ENCODE measurements at places on chromosomes 16 and 17. TPM values are rescaled to one million over a fixed set of nuclear protein-coding genes. Genes with fewer than 3 reads are reported as not detected.

The MRPL10 gene
- 24.8 TPM for total RNA-seq

The EPN3 gene
- not detected for total RNA-seq

The PRR29 gene
- 0.28 TPM for total RNA-seq

The GGT6 gene
- total RNA-seq: not detected

- H3K27me3 ChIP-seq: no peaks in the 10 kb centered on the region
- no peak overlapping the region for H3K4me3 ChIP-seq
- no peak overlapping the region for H3K27ac ChIP-seq
- no peak for DNase-seq
- no peaks in the 10 kb centered on the region for H3K4me1 ChIP-seq
Observed at GRCh38 chr16:51816929-51817328, 665.9 kb upstream of the SALL1 start.

- no peak overlapping the region for H3K4me3 ChIP-seq
- no peaks in the 10 kb centered on the region for H3K36me3 ChIP-seq
- no peak overlapping the region for H3K27ac ChIP-seq
- H3K4me1 ChIP-seq: no peaks in the 10 kb centered on the region
- DNase-seq: peak; percentile 92
- peaks cover under 1% of the 10 kb centered on the region for H3K27me3 ChIP-seq
Observed at GRCh38 chr16:9183682-9184353, 92.4 kb downstream of the HAPSTR1 start.

- H3K27me3 ChIP-seq: peaks cover 10% of the 10 kb centered on the region
- peaks cover 3% of the 10 kb centered on the region for H3K4me1 ChIP-seq
- H3K27ac ChIP-seq: no peak overlapping the region
- no peak for DNase-seq
- H3K4me3 ChIP-seq: no peak overlapping the region
Observed at GRCh38 chr16:86391486-86391885, 118.8 kb upstream of the FOXF1 start.

DNA sequence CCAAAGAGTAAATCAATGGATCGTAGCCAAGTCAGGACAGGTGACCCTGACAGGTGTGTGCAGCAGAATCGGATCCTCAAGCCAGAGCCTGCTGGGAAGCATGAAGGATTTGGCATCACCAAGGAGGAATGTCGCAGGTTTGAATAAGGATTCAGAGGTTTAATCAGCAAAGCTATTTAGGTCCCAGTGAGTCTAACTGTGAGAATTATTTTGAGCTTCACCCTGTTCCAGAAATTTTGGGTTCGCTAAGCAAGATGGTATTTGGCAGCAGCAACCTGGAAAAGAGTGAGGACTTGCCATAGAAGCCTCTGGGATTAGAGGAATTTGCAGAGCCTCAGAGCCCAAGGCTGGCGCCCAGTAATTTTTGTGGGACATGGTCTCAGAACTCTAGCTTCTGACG lies 173.0 kb downstream of the CCDC182 start:
- no peak overlapping the region for H3K27ac ChIP-seq
- H3K4me1 ChIP-seq: no peaks in the 10 kb centered on the region
- no peaks in the 10 kb centered on the region for H3K36me3 ChIP-seq
- no peak for DNase-seq
- no peaks in the 10 kb centered on the region for H3K27me3 ChIP-seq
- H3K4me3 ChIP-seq: no peak overlapping the region

- no peak overlapping the region for H3K4me3 ChIP-seq
- no peak overlapping the region for H3K27ac ChIP-seq
- peaks cover 16% of the 10 kb centered on the region for H3K27me3 ChIP-seq
- peaks cover 21% of the 10 kb centered on the region for H3K4me1 ChIP-seq
- peaks cover 8% of the 10 kb centered on the region for H3K36me3 ChIP-seq
Observed at GRCh38 chr17:42873315-42873714, 22.3 kb downstream of the AOC3 start.

- H3K4me3 ChIP-seq: no peak within 1 kb of the TSS
- H3K4me1 ChIP-seq: peaks cover 23% of the 10 kb centered on the region
- no peaks in the 10 kb centered on the region for H3K36me3 ChIP-seq
- no peak for DNase-seq
- no peak within 1 kb of the TSS for H3K27ac ChIP-seq
Observed at GRCh38 chr16:566475-567372, at the start of gene NHLRC4. TSS of gene NHLRC4 (plus strand) at chr16:567005. CDS start at chr16:568048, 1,043 bp downstream.

GRCh38 chr17:71709946-71710345 lies 410.9 kb upstream of the SOX9 start:
- H3K36me3 ChIP-seq: no peaks in the 10 kb centered on the region
- no peak overlapping the region for H3K4me3 ChIP-seq
- no peak for DNase-seq
- H3K27me3 ChIP-seq: no peaks in the 10 kb centered on the region
- peaks cover 4% of the 10 kb centered on the region for H3K4me1 ChIP-seq
- H3K27ac ChIP-seq: no peak overlapping the region

DNA sequence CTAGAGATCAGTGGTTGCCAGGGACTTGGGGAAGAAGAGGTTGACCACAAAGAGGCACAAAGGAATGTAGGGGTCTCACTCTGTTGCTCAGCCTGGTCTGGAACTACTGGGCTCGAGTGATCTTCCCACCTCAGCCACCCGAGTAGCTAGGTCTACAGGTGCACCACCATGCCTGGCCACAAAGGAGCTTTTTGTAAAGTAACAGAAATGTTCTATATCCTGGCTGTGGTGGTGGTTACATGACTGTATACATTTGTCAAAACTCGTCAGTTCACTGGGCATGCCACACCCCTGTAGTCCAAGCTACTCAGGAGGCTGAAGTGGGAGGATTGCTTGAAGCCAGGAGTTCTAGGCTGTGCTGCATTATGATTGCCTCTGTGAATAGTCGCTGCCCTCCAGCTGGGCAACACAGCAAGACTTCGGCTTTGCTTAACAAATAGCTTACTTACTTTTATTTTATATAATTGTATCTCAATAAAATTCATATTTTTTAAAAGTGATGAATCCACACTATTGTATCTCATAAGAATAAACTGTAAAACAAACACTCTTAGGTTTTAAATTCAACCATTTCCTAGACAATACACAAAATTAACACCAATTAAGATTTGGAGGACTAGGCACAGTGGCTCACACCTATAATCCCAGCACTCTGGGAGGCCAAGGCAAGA lies 5.0 kb downstream of the SKA2 start:
- peak overlapping the region; percentile 66 for H3K27ac ChIP-seq
- peaks cover 53% of the 10 kb centered on the region for H3K4me1 ChIP-seq
- H3K4me3 ChIP-seq: no peak overlapping the region
- no peak for DNase-seq

GRCh38 chr17:17700251-17700969 lies 19.2 kb downstream of the RAI1 start:
- H3K27me3 ChIP-seq: no peaks in the 10 kb centered on the region
- DNase-seq: no peak
- H3K27ac ChIP-seq: no peak overlapping the region
- no peak overlapping the region for H3K4me3 ChIP-seq
- H3K4me1 ChIP-seq: peaks cover 68% of the 10 kb centered on the region

- peaks cover 3% of the 10 kb centered on the region for H3K4me1 ChIP-seq
- no peaks in the 10 kb centered on the region for H3K27me3 ChIP-seq
- no peak overlapping the region for H3K27ac ChIP-seq
- no peak for DNase-seq
- peaks cover 6% of the 10 kb centered on the region for H3K36me3 ChIP-seq
Observed at GRCh38 chr17:58703137-58703915, 10.9 kb downstream of the RAD51C start.
